ENCODE measurements at places on chromosomes 7 and 10.

DNA sequence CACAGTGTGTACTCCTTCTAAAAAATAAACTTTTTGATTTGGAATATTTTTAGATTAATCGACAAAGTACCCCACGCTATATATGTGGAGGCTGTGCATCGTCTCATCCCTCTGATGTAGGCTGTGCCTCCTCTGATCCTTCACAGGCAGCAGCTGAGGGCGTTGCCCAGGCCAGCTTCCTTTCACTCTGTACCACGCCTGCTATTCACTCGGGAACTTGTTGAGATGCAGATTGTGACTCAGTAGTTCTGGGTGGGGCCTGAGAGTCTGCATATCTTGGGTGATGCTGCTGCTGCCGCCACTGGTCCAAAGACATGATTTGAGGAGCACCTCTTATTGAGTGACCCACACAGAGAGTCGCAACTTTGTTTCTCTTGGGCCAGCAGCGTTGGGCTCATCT lies 7.9 kb upstream of the C10orf120 start:
- no peak for DNase-seq

GRCh38 chr7:83879063-83879462 lies 230.1 kb upstream of the SEMA3E start:
- DNase-seq, result no peak

DNA sequence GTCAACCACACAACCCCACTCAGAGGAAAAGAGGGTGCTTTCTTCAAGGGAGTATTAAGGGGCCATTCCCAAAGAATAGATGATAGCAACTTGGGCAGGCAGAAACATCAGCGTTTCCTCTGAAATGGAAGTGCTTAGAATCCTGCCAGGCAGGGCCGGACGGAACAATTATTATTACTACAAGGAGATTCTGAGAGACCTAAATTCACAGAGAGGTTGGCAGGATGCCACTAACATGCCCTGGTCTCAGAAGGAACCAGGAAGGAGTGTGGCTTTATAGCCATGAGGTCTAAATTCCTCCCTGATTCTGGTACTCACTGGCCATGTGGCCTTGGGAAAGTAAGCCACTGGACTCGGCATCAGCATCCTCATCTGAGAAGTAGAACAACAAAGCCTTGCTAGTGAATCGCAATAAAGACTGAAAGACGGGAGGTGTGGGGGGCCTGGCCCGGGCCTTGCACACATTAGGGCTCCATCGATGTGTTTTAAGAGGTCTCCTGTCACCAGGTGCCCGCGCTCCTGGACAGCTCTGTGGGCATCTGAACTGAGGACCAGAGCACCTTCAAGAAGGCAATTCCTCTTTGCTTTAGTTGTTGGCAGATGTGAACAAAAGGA lies 131.5 kb downstream of the OAT start:
- DNase-seq, result peak; percentile 18

GRCh38 chr10:29849126-29849833 lies 210.1 kb downstream of the JCAD start:
- no peak for DNase-seq

- peak; percentile 49 for DNase-seq
These were observed 188.8 kb upstream of the SVIL start for GRCh38 chr10:29823553-29824080.
